NCI-H446 treated with DMSO at 0.1 percent for 48 hours (cell line): ENCODE measurements at places on chromosomes 6 and 20.

DNA sequence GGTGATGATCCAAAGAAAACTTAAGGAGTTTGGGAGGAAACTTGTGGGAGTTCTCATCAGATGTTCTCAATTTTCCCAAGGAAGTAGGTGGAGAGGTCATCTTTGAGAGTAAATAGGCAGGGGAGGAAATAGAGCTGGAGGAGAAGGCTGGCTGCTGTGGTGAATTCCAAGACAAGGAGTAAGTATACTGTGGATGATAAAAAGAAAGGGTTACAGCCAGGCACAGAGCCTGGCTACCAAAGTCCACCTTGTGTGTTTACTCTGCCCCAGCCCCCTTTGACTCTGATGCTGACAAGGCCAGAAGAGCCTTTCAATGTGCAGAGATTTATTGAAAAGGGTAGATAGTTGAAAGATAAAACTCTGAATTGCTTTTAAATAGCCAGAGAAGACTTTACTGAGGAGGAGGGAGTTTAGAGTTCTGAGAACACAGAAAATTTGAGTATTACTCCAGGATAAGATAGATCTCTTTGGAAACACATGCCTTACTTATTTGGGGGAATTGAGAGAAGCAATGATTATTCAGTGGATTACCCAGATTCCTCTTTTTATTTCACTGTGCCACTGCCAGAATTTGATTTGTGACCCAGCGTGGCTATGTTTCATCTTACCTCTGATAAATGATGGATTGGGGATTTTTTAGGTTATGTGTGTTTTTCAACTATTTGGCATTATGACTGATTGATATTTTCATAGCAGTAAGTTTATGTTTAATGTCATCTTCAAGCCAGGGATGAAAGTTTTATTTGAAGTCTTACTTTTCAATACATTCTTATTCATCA, 182.6 kb upstream of the JAG1 start:
- DNase-seq: no peak

DNA sequence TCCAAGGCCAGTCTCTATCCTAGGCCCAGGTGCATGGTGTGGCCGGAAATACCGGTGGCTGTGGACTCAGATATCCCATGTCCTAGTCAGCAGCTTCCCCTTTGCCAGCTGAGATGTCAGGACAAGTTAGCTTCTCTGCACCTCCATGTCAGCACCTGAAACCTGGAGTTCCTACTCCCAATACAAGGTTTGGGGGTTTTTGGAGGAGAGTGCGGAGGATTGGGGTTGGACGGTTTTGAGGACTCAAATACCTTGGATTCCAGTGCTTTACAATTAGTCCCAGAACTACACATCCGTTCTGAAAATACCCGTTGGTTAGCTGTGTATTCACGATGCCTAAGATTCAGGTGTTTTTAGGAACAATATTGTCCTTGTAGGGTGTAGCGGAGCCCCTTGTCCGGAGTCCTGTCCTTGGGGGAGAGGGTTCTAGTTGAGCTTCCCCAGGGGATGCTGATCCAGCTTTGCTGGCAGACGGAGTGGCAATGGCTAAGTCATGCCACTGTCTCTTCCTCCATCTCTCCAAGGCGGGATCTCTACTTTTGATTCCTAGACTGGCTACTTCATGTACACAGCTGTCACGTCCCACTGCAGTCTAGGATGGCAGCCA, 45.0 kb downstream of the ADNP start:
- no peak for DNase-seq

GRCh38 chr6:167119670-167120582, 3.0 kb upstream of the CCR6 start:
- no peak for DNase-seq

- no peak for DNase-seq
Measured at GRCh38 chr6:90217506-90218127, 79.0 kb downstream of the BACH2 start.

GRCh38 chr6:105107207-105107606, 72.6 kb downstream of the POPDC3 start:
- no peak for DNase-seq

- no peak for DNase-seq
Measured at GRCh38 chr20:34956041-34956458, 382 bp downstream of the MYH7B start.
